ENCODE measurements at places on chromosomes 7 and 10. TPM values are rescaled to one million over a fixed set of nuclear protein-coding genes. Genes with fewer than 3 reads are reported as not detected.

- H3K27me3 ChIP-seq: no peaks in the 10 kb centered on the region
- no peak overlapping the region for H3K4me3 ChIP-seq
- peaks cover 6% of the 10 kb centered on the region for H3K4me1 ChIP-seq
- no peak overlapping the region for H3K27ac ChIP-seq
- DNase-seq: no peak
These were observed 66.9 kb downstream of the BBS9 start for GRCh38 chr7:33196221-33196620.

DNA sequence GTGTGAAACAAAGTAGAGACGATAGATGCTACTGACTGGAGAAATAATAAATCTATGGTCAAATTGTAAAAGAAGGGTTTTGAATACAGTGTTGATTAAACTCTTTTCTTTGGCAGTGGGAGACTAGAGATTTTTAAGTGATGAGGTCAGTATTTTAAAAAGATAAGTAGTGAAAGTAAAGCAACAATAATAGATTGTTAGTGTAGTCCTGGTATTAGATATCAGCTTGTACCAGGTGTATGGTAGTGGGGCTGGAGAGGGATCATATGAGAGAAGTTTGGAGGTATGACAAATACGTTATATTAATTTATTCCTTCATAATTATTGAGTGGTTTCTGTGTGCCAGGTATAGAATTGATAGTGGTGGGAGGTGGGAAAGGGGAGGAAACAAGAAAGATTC lies 25.2 kb downstream of the PHTF2 start:
- H3K36me3 ChIP-seq: peaks cover 45% of the 10 kb centered on the region
- DNase-seq: no peak
- H3K27ac ChIP-seq: peak overlapping the region; percentile 19
- H3K4me1 ChIP-seq: peaks cover 16% of the 10 kb centered on the region
- H3K4me3 ChIP-seq: no peak overlapping the region
- no peaks in the 10 kb centered on the region for H3K27me3 ChIP-seq

GRCh38 chr7:32070051-32070405 lies 179 bp downstream of the PDE1C start:
- H3K36me3 ChIP-seq: no peaks in the 10 kb centered on the region
- H3K4me3 ChIP-seq: no peak overlapping the region
- peaks cover 42% of the 10 kb centered on the region for H3K27me3 ChIP-seq
- no peak for DNase-seq

- H3K27me3 ChIP-seq: no peaks in the 10 kb centered on the region
- H3K4me3 ChIP-seq: no peak overlapping the region
- H3K27ac ChIP-seq: no peak overlapping the region
- no peaks in the 10 kb centered on the region for H3K36me3 ChIP-seq
- DNase-seq: no peak
- no peaks in the 10 kb centered on the region for H3K4me1 ChIP-seq
These were observed 284.9 kb upstream of the PLXDC2 start for GRCh38 chr10:19531324-19531723.

- H3K36me3 ChIP-seq: no peaks in the 10 kb centered on the region
- H3K4me1 ChIP-seq: no peaks in the 10 kb centered on the region
- DNase-seq: no peak
- H3K4me3 ChIP-seq: no peak overlapping the region
- H3K27me3 ChIP-seq: no peaks in the 10 kb centered on the region
- H3K27ac ChIP-seq: no peak overlapping the region
These were observed 85.8 kb downstream of the AGMO start for GRCh38 chr7:15475808-15476530.

DNA sequence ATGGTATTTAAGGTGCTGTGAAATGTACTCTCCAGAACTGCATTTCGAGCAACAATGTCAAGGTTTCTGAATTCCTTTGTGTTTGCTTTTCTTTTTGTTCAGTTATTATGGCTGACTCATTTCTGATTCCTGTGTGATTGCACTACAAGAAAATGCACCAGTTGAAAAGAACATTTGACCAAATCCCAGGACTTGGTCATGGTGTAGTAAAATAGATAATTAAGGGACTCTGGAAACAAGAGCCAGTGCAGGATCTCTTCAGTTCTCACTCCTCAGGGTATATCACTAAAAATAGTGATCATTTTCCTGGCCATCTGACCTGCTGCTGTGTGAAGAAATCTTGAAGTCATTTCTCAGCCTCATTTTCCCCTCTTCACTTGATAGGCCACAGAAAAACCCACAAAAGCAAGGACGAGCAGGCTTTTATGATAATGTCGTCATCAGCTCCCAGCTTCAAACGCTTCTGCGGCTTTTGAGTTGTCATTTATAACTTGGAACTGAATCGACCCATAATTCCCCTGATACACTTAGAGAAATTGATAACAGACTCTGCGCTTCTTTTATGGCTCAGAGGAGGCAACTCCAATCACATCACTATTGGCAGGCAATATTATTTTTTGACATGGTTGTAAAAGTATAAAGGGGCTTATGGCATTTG lies 274.7 kb downstream of the HDAC9 start:
- no peak overlapping the region for H3K4me3 ChIP-seq
- no peak for DNase-seq
- no peaks in the 10 kb centered on the region for H3K4me1 ChIP-seq

- no peaks in the 10 kb centered on the region for H3K36me3 ChIP-seq
- no peak overlapping the region for H3K27ac ChIP-seq
- H3K4me1 ChIP-seq: no peaks in the 10 kb centered on the region
- H3K27me3 ChIP-seq: peaks cover 36% of the 10 kb centered on the region
- no peak overlapping the region for H3K4me3 ChIP-seq
These were observed 128.3 kb downstream of the ADARB2 start for GRCh38 chr10:1608851-1609647.

DNA sequence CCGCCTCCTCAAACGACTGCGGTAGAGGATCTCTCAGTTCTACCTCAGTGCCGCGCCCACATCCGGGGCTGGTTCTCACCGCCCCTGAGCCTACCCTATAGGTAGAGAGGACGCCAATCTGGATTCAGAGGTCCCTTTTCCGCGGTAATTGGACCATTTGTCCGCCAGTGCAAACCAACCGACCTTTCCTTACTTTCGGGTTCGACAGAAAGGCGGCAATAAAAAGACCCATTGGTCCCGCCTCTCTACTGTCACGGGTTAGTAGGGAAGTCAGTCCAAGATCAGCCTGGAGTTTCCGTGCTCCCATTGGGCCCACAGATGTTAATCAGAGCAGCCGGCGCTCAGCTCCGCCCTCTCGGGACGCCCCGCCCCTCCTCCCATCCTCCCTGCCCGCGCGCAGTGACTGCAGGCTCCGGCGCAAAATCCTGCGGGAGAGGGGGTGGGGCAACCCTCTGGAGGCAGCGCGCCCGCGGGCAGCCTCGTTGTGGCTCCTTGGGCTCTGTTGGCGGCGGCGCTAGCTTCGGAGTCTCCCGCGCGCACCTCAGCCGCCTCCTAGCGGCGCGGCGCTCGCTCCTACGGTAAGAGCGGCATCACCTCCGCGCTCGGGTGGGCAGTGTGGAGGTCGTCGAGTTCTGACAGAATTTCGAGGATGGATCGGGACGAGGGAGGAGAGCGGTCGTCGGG lies at the start of the genes PHTF2 and TMEM60:
PHTF2 (plus strand) TSS at position 380 of the 684 bp plus-strand sequence.
TMEM60 (minus strand) TSS at position 41 of the 684 bp plus-strand sequence. CDS start 4,061 bp downstream, outside the sequence.
- peak; percentile 96 for DNase-seq
- peak within 1 kb of the TSS; percentile 93 for H3K27ac ChIP-seq
- peak within 1 kb of the TSS; percentile 92 for H3K4me3 ChIP-seq
- peaks cover 42% of the 10 kb centered on the region for H3K4me1 ChIP-seq
- no peaks in the 10 kb centered on the region for H3K27me3 ChIP-seq
- no peaks in the 10 kb centered on the region for H3K36me3 ChIP-seq

- no peak for DNase-seq
- H3K4me3 ChIP-seq: no peak overlapping the region
- no peaks in the 10 kb centered on the region for H3K4me1 ChIP-seq
- no peaks in the 10 kb centered on the region for H3K27me3 ChIP-seq
These were observed 14.8 kb downstream of the TRPV6 start for GRCh38 chr7:142870566-142871259.

GRCh38 chr10:78475437-78475836 lies 441.8 kb downstream of the RPS24 start:
- no peaks in the 10 kb centered on the region for H3K36me3 ChIP-seq
- no peak for DNase-seq
- no peaks in the 10 kb centered on the region for H3K4me1 ChIP-seq
- H3K4me3 ChIP-seq: no peak overlapping the region
- H3K27me3 ChIP-seq: peaks cover 10% of the 10 kb centered on the region

DNA sequence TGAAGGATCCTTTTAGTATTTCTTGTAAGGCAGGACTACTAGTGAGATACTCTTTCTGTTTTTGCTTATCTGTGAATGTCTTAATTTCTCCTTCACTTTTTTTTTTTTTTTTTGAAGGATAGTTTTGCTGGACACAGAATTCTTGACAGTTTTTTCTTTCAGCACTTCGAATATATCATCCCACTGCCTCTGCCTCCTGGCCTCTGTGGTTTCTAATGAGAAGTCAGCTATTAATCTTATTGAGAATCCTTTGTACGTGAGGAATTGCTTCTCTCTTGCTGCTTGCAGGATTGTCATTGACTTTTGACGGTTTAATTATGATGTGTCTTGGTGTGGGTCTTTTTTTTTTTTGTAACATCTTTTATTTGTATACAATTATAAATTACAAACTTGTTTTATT lies 12.6 kb upstream of the WAC start:
- H3K27me3 ChIP-seq: no peaks in the 10 kb centered on the region
- H3K4me3 ChIP-seq: no peak overlapping the region
- H3K4me1 ChIP-seq: no peaks in the 10 kb centered on the region
- peaks cover 21% of the 10 kb centered on the region for H3K36me3 ChIP-seq

DNA sequence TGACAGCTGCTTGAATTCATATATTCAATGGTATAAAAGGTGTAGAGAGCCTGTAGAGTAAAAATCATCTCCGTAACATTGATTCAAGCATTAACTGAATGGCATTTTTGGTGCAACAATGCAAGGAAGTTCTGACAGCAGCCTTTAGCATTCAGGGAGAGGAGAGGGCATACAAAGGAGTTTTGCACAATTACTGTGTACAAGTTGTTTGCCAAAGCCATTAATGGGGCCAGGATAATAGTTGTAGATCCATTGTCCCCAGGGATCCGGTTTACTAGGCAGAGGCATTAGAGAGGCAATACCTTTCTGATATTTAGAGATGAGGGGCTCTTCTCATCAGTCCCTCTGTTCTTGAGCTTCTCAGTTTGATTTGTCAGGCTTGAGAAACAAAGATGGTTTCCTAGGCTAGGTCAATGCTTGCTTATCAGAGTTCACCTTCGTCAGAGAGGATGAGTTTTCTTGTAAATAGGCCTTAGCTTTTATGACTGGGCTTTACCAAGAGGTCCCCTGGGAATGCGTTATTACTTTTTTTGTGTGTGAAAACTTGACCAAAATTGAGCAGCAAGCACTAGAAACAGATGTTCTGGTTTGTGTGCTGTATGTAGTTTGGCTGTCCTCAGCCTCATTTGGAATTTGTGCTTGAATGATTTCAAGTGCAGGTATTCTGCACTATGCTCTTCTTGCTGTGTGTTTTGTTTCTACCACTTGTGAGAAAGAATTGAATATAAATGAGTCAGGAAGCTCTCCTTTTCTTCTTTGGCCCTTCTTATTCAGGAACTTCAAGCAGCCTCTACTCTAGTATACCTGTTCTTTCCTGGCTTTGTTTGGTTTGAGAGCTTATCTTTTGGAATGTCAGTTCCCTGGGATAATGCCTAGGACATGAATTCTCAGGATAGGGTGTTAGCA lies 32.0 kb downstream of the SND1 start:
- no peak overlapping the region for H3K4me3 ChIP-seq
- H3K27ac ChIP-seq: no peak overlapping the region
- peaks cover 46% of the 10 kb centered on the region for H3K4me1 ChIP-seq
- DNase-seq: no peak

DNA sequence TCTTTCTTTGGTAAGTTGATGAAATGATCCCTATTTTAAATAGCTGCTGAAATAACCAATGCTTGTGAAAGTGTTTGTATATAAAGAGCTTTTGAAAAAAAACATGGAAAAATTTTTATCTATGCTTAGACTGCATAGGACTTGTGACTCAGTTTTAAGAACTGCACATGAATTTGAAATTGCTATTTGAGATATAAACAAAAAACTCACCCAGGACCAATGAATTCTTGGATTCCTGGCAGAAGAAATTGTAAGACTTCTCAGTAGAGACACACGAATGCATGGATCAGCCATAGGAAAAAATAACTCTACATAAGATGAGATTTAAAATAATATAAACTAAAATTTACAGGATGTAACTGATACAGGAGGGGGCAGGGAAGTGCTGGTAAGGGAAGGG lies 278.8 kb upstream of the SORCS1 start:
- H3K36me3 ChIP-seq: no peaks in the 10 kb centered on the region
- H3K27ac ChIP-seq: no peak overlapping the region
- DNase-seq: no peak
- H3K4me1 ChIP-seq: no peaks in the 10 kb centered on the region
- no peak overlapping the region for H3K4me3 ChIP-seq

- H3K27ac ChIP-seq: no peak overlapping the region
- H3K36me3 ChIP-seq: no peaks in the 10 kb centered on the region
- H3K4me1 ChIP-seq: no peaks in the 10 kb centered on the region
- no peak overlapping the region for H3K4me3 ChIP-seq
These were observed 115.3 kb downstream of the NRCAM start for GRCh38 chr7:108340856-108341411.

- H3K4me1 ChIP-seq: no peaks in the 10 kb centered on the region
- H3K4me3 ChIP-seq: no peak overlapping the region
- H3K36me3 ChIP-seq: no peaks in the 10 kb centered on the region
- peaks cover 31% of the 10 kb centered on the region for H3K27me3 ChIP-seq
- DNase-seq: no peak
These were observed 745 bp downstream of the SLC16A9 start for GRCh38 chr10:59708816-59709394.

DNA sequence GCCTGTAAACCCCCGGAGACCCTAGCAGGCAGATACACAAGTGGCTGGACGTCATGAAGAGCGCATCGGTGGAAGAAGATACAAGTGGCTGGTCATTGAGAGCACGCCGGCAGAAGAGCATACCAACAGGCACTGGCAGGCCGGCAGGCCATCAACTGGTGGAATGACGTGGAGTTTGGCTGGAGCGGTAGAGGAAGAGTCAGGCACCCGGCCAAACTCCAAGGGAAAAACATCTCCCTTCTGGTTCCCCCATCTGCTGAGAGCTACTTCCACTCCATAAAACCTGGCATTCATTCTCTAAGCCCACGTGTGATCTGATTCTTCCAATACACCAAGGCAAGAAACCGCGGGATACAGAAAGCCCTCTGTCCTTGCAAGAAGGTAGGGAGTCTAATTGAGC lies 113.4 kb upstream of the NPSR1 start:
- no peak overlapping the region for H3K4me3 ChIP-seq
- peaks cover 4% of the 10 kb centered on the region for H3K36me3 ChIP-seq
- H3K27me3 ChIP-seq: no peaks in the 10 kb centered on the region
- H3K4me1 ChIP-seq: no peaks in the 10 kb centered on the region

GRCh38 chr7:2106924-2107323 lies 125.8 kb downstream of the MAD1L1 start:
- H3K36me3 ChIP-seq: peaks cover 8% of the 10 kb centered on the region
- peaks cover 6% of the 10 kb centered on the region for H3K27me3 ChIP-seq
- H3K4me3 ChIP-seq: no peak overlapping the region
- DNase-seq: no peak

GRCh38 chr7:90892213-90892612 lies 296.1 kb downstream of the CDK14 start:
- no peak for DNase-seq
- H3K36me3 ChIP-seq: peaks cover 6% of the 10 kb centered on the region
- no peaks in the 10 kb centered on the region for H3K27me3 ChIP-seq
- no peak overlapping the region for H3K27ac ChIP-seq

GRCh38 chr10:97376413-97376812 lies 24.7 kb downstream of the RRP12 start:
- no peak for DNase-seq
- peaks cover 6% of the 10 kb centered on the region for H3K36me3 ChIP-seq
- no peaks in the 10 kb centered on the region for H3K27me3 ChIP-seq
- peaks cover 3% of the 10 kb centered on the region for H3K4me1 ChIP-seq
- H3K27ac ChIP-seq: peak overlapping the region; percentile 58

TMEM176A gene
- total RNA-seq: 0.64 TPM

GBX1 gene
- not detected for total RNA-seq

TRIM74 gene
- total RNA-seq: not detected

IKZF1 gene
- total RNA-seq: 290 TPM

SLC39A12 gene
- total RNA-seq: not detected

PNLIPRP2 gene
- not detected for total RNA-seq

PPP1R3C gene
- not detected for total RNA-seq
